Stimulated activated CD4-positive, alpha-beta T cell treated with anti-CD3 and anti-CD28 coated beads, TNF-alpha, amount 100 ng/mL, for 48 hours (primary cell): ENCODE measurements at places on chromosomes 13 and 19.

DNA sequence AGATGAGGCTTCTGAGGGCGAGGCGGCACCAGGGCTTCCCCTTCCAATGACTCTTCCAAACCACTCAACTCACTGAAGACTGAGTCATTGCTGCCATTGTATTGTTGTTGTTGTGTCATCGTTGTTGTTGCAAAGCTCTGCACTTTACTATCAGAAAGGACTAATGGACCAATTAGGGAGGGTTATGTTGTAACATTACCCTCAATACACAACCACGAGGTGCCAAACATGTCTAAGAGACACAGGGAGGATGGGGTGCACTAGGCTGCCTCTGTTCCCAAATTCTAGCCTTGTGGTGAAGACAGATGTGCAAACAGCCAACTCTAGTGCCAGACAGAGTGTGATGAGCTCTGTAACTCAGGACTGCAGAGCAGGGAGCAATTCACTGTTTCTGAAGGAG is 1075.2 kb downstream of the UQCRFS1 start:
- DNase-seq, result no peak

- no peak for DNase-seq
Observed at GRCh38 chr19:55259540-55260210, 858 bp upstream of the PPP6R1 start.

GRCh38 chr13:72530471-72530870 is 197.0 kb downstream of the MZT1 start:
- no peak for DNase-seq

DNA sequence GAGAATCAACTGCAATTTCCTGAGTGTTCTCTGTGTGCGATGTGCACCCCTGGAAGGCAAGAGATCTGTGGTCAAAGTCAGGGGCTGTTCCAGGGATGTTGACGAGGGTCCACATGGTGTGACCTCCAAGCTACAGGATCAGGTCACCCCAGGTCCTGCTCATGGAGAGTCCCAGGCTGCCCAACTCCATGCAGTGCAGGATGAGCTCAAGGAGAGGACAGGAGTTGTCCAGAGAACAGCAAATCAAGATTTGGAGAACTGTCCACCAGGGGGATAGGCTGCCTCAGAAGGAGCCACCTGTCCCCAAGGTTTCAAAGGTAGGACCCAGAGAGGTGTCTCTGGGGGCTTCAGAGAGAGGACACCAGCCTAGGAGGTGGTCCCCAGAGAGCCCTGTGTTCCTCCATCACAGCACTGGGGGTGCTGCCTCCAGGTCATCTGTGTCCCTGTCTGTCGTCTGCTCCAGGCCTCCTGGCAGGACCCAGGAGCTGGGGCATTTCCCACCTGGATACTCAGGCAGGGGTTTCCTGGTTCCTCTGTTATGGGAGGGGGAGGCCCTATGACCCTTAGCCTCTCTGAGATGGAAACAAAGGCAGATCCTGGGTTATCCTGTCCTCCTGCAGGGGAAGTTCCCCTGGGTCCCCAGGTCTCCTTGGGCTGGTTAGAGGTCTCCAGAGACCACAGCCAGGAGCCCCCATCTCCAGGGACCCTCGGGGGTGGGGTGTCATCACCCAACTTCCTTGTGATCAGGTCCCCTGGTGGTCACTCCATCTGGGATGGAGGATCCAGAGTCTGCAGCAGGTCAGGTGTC is 2.1 kb upstream of the CEACAM7 start:
- DNase-seq, result no peak
